ENCODE measurements at places on chromosomes 3 and 15.

DNA sequence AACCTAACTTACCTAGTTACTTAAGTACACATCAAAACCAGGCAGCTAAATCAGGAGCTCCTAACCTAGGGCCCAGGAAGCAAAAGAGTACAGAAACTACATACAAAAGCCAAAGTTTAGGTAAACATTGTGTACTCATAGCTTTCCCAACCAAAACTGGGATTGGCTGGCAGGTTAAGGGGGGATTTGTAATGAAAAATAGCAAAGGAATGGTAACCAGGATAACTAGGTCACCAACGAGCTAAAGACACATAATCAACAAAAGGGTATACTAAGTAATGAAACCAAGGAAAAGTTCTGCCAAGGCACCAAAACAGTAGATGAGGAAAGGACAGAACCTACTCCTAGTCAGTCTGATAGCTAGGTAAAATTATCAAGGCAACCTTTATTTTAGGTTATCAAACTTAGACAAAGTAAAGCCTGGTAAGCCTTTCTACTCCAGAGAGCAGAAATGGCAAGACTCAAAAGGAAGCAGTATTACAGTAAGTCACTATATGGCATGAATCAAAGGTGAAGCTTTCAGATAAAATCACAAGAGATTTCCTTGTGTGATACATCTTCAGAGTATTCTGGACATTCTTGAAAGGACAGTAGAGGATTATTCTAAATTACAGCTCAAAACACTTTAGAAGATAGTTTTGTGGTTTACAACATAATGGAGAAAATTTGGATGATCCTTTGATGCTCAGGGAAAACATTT lies 10.2 kb downstream of the TRA2B start:
- no peak for DNase-seq

- no peak for DNase-seq
Measured at GRCh38 chr3:40878464-40878905, 320.8 kb upstream of the CTNNB1 start.

DNA sequence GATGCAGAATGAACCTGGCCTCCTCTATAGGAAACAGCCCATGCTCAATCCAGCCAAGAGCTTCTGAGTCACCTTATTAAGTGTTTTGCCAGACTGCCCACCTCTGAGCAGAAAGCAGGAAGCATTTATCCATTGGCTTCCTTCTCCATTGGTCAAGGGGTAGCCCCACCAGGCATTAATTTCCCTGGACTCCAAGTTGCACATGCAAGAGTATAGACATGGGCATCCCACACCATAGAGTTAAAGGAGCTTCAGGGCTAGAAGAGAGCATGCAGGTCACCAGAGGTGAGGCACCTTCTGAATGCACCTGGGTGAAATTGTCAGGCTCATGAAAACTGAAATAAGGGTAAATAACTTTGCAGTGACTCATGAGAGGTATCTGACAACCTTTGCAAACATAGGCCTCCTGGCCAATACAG lies 230.8 kb upstream of the STAC start:
- no peak for DNase-seq

- no peak for DNase-seq
Measured at GRCh38 chr3:138682648-138683047, 74.1 kb downstream of the FAIM start.

DNA sequence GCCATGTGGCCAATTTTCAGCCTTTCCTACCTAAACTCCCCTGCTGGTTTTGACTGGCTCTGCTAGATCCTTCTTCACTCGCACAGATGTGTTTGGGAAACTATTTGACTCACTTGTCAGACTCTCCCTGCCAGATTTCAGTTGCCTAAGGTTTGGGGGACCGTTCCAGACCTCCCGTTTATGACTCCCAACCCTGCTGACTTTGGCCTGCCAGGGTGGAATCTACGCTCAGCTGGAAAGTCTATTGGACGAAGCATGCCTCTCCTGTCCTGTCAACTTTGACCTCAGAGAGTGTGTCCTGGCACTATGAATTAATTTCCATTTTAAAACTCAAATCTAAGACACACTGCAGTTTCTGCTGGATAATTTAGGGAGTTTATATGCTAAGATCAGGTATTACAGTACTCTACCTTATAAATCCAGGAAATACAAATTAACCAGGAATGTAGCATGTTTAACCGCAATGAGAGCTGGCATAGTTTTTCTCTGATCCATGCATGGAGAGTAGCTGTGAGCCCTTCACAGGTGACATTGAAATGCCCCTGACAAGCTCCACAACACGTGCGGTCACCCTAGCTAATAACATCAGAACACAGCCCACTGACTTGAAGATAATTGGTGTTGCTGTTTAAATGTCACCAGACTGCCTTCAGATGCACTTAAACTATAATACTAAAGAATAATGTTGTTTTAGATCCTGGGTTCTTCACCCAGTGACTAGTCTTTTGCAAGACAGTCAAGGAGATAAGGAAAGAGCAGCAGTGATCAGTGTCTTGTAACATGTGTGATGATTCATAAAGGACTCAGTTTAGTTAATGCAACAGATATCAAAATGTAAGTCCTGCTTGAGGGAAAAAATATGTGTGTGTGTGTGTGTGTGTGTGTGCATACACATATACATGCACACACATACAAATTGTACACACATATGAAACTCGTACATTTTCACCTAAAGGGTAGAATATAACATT lies 223.0 kb upstream of the MCTP2 start:
- DNase-seq, result no peak
